ENCODE measurements at places on chromosomes 1 and 21.

DNA sequence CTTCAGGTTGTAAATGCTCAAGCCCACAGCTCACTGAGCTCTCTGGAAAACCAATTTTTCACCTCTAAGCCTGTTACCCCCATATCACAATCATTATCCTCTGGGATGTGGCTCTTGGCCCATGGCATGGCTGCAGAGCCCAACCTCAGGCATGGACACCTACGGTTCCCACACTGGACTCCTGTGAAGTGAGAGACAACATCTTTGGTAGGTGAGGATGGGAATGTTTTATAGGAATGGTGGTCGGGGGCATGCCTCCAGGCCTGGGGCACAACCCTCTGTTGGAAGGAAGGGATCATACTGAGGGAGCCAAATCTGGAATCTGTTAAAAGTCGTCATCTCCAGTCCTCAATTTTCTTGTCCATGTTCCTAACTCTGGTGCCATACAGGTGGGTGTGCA is 179.1 kb downstream of the FOXD2 start:
- no peaks in the 10 kb centered on the region for H3K4me1 ChIP-seq
- DNase-seq: no peak
- H3K27ac ChIP-seq: no peak overlapping the region
- H3K4me3 ChIP-seq: no peak overlapping the region
- H3K36me3 ChIP-seq: no peaks in the 10 kb centered on the region

DNA sequence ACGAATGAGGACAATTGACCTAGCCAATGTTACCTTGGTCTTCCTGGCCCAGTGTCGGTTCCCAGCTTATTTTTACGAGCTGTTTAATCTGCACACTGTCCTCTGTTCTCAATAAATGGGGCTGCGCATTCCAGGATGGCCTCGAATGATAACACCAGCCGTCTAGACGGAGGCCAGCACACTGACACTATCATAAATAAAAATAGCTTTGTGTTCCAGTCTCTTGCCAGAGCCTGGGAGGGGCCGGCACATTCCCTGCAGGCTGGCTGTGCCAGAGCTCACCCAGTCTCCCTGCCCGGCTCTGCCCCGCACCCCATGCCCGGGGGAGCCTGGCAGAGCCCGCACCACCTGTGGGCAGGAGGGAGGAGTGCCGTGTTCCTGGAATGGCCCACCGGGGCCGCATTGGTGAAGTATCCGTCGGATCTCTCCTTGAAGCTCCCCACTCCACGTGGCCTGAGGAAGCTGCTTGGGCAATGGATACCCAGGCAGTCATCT is 92.1 kb downstream of the SPSB1 start:
- peaks cover 7% of the 10 kb centered on the region for H3K4me1 ChIP-seq
- H3K27me3 ChIP-seq: no peaks in the 10 kb centered on the region
- H3K4me3 ChIP-seq: no peak overlapping the region

- H3K4me3 ChIP-seq: no peak overlapping the region
- H3K36me3 ChIP-seq: no peaks in the 10 kb centered on the region
- DNase-seq: no peak
- peaks cover 26% of the 10 kb centered on the region for H3K4me1 ChIP-seq
Observed at GRCh38 chr1:228799924-228800323, 64.6 kb downstream of the RHOU start.

DNA sequence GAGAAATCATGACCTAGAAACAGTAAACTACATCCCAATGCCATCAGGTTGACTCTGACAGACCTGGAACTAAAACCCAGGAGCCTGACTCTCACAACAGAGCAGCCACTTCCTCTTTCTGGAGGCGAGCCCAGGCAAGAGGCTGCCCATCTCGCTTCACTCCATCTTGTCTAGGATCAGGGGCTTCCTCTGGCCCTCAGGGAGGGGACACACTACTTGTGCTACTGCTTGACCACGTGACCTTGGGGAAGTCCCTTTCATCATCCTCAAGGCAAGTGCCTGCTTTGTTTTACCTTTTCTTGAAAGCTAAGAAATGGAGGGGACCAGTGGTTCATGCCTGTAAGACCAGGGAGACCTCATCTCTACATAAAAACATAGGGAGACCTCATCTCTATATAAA is 2.6 kb upstream of the TENT5B start:
- H3K27ac ChIP-seq: no peak overlapping the region
- H3K4me1 ChIP-seq: peaks cover 19% of the 10 kb centered on the region
- no peak for DNase-seq

- DNase-seq: no peak
- H3K36me3 ChIP-seq: peaks cover 12% of the 10 kb centered on the region
- H3K27ac ChIP-seq: peak overlapping the region; percentile 81
- peaks cover 14% of the 10 kb centered on the region for H3K4me1 ChIP-seq
- no peaks in the 10 kb centered on the region for H3K27me3 ChIP-seq
Observed at GRCh38 chr1:42657201-42657600, 1.0 kb upstream of the PPIH start.

DNA sequence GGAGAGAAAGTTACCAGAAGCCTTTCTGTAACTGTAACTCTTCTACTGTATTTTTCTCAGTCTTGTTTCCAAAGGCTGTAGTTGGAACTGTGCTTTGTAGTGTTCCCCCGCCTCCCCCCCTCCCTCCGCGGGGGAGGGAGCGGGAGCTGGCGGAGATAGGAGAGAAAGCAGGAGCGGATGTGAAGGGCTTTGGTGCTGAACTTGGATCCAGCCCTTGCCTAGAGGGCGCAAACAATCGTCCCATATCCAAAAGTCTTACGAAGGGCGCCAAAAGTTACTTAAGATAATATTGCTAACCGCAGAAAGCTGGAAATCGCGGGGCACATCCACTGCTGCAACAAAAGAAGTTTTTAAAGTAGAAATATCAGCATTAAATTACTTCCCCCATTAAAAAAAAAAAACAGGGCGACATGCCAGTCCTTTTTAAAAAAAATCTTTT is 2.4 kb upstream of the NFIA start:
- DNase-seq: peak; percentile 87
- peak overlapping the region; percentile 75 for H3K27ac ChIP-seq
- peak overlapping the region; percentile 6 for H3K4me3 ChIP-seq
- H3K4me1 ChIP-seq: peaks cover 36% of the 10 kb centered on the region
- H3K36me3 ChIP-seq: no peaks in the 10 kb centered on the region

GRCh38 chr1:201486187-201486586 is 17.2 kb upstream of the PHLDA3 start:
- peak overlapping the region; percentile 60 for H3K27ac ChIP-seq
- no peak for DNase-seq
- no peak overlapping the region for H3K4me3 ChIP-seq
- peaks cover 48% of the 10 kb centered on the region for H3K4me1 ChIP-seq

DNA sequence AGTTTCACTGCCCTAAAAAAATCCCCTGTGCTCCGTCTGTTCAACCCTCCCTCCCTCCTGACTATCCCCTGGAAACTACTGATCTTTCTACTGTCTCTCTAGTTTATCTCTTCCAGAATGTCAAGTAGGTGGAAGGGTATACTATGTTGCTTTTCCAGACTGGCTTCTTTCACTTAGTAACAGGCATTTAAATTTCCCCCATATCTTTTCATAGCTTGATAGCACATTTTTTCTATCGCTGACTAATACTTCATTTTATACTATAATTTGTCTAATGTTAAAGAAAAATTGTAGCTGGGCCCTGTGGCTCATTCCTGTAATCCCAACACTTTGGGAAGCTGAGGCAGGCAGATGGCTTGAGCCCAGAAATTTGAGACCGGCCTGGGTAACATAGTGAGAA is 142.8 kb downstream of the DSCAM start:
- H3K4me1 ChIP-seq: no peaks in the 10 kb centered on the region
- H3K36me3 ChIP-seq: no peaks in the 10 kb centered on the region
- H3K4me3 ChIP-seq: no peak overlapping the region
- no peaks in the 10 kb centered on the region for H3K27me3 ChIP-seq

- no peak for DNase-seq
- H3K27ac ChIP-seq: no peak overlapping the region
- H3K4me1 ChIP-seq: no peaks in the 10 kb centered on the region
Observed at GRCh38 chr1:53050310-53050709, 11.7 kb upstream of the PODN start.

DNA sequence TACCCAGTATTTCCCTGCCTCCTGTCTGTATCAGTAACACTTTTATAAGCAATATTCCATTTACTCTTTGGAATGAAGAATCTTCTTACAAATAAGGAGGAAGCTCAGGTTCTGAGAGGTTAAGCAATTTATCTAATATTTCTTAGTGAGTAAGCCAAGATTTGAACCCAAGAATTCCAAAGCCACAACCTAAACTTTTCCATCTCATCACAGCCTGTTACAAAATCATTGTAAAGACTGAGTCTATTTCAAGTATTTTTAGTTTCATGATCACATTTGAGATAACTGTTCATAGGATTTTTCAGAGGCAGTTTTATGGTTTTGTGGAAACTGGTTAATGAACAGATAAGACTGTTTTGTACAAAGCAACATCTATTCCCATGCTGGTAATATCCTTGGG is 29.8 kb upstream of the HHAT start:
- H3K36me3 ChIP-seq: no peaks in the 10 kb centered on the region
- peaks cover 13% of the 10 kb centered on the region for H3K4me1 ChIP-seq
- H3K4me3 ChIP-seq: no peak overlapping the region

GRCh38 chr1:95146637-95147036 is 29.5 kb downstream of the TLCD4 start:
- no peak for DNase-seq
- no peak overlapping the region for H3K27ac ChIP-seq
- H3K36me3 ChIP-seq: no peaks in the 10 kb centered on the region
- no peaks in the 10 kb centered on the region for H3K4me1 ChIP-seq
- H3K27me3 ChIP-seq: no peaks in the 10 kb centered on the region

GRCh38 chr1:244386595-244386994 is 65.1 kb downstream of the ADSS2 start:
- DNase-seq: no peak
- no peaks in the 10 kb centered on the region for H3K27me3 ChIP-seq
- H3K36me3 ChIP-seq: no peaks in the 10 kb centered on the region

- H3K4me1 ChIP-seq: no peaks in the 10 kb centered on the region
- no peak overlapping the region for H3K4me3 ChIP-seq
- H3K27ac ChIP-seq: no peak overlapping the region
- no peak for DNase-seq
- no peaks in the 10 kb centered on the region for H3K36me3 ChIP-seq
- H3K27me3 ChIP-seq: no peaks in the 10 kb centered on the region
Observed at GRCh38 chr1:159712080-159712479, 2.3 kb downstream of the CRP start.

DNA sequence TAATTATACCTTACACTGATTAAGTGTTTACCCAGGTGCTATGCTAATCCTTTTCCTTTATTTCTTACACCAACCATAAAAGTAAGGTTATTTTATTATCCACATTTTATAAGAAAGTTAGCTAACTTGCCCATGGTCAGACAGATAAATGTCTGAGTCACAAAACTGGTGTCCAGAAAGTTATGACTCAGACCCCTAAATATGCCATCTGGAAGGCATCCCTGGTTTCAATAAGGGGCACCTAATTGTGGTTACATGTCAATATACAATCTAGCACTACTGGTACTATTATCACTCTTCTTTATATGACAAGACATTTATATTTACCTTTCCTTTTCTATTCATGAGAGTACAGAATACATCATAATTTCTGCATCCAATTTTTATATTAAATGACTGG is 496.5 kb upstream of the ADGRL2 start:
- no peak for DNase-seq
- H3K4me1 ChIP-seq: no peaks in the 10 kb centered on the region
- no peaks in the 10 kb centered on the region for H3K27me3 ChIP-seq
- no peaks in the 10 kb centered on the region for H3K36me3 ChIP-seq

- H3K36me3 ChIP-seq: no peaks in the 10 kb centered on the region
- no peak overlapping the region for H3K4me3 ChIP-seq
- no peak overlapping the region for H3K27ac ChIP-seq
- H3K4me1 ChIP-seq: no peaks in the 10 kb centered on the region
- H3K27me3 ChIP-seq: no peaks in the 10 kb centered on the region
Observed at GRCh38 chr1:206526064-206526911, 19.0 kb downstream of the RASSF5 start.

- H3K36me3 ChIP-seq: no peaks in the 10 kb centered on the region
- no peak for DNase-seq
- no peaks in the 10 kb centered on the region for H3K27me3 ChIP-seq
- no peak overlapping the region for H3K27ac ChIP-seq
- no peak overlapping the region for H3K4me3 ChIP-seq
- H3K4me1 ChIP-seq: no peaks in the 10 kb centered on the region
Observed at GRCh38 chr1:116804736-116805135, 50.5 kb downstream of the CD2 start.

DNA sequence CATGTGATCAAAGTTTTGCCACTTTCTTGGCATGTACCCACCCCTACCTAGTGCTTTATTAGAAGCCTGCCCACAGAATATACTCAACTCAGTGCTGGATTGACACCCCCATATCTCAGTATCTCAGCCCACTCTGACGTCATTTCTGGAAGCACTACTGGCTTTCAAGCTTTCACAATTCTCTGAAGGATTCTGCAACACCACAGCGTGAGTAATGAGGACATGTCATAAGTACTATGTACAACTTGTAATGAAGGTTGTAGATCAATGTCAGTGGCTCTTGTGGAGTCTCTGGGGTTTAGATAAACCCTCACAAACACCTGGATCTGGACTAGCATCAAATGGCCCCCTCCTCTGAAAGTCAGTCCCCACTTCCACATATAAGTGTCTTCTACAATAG is 57.2 kb downstream of the TNFSF4 start:
- no peak overlapping the region for H3K27ac ChIP-seq
- no peaks in the 10 kb centered on the region for H3K4me1 ChIP-seq
- no peaks in the 10 kb centered on the region for H3K36me3 ChIP-seq
- no peak overlapping the region for H3K4me3 ChIP-seq
- H3K27me3 ChIP-seq: no peaks in the 10 kb centered on the region
- no peak for DNase-seq

DNA sequence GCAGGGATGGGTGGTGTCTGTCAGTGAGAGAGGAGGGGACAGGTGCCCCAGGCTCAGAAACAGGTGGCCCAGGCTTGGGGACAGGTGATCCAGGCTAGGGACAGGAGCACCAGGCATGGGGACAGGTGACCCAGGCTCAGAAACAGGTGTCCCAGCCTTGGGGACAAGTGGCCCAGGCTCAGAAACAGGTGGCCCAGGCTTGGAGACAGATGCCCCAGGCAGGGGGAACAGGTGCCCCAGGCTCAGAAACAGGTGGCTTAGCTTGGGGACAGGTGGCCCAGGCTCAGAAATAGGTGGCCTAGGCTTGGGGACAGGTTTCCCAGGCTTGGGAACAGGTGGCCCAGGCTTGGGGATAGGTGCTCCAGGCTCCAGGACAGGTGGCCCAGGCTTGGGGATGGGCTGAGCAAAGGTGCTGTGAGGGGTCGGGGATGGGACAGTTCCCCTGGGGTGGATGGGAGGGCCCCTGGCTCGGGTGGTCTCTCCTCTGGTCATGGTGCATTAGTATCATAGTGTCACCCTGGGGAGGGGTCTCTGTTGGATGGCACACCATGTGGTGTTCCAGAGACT is 87.7 kb upstream of the C1orf174 start:
- H3K36me3 ChIP-seq: no peaks in the 10 kb centered on the region
- H3K27ac ChIP-seq: no peak overlapping the region
- no peaks in the 10 kb centered on the region for H3K4me1 ChIP-seq
- H3K27me3 ChIP-seq: no peaks in the 10 kb centered on the region
- no peak overlapping the region for H3K4me3 ChIP-seq
- no peak for DNase-seq

DNA sequence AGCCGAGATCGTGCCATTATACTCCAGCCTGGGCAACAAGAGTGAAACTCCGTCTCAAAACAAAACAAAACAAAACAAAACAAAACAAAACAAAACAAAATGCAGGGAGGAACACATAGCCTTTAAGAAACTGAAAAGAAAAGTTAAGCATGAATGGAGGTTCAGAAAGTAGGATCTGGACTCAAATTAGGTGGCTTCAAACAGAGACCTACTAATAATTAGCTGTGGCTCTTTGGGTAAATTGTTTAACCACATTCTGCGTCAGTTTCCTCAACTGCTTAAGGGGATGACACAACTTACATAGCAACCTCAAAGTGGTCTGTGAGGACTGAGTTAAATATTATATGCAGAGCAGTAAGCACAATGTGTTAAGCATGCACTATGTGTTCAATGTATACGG is 458.2 kb downstream of the ADGRL2 start:
- H3K27ac ChIP-seq: no peak overlapping the region
- no peaks in the 10 kb centered on the region for H3K36me3 ChIP-seq
- H3K4me3 ChIP-seq: no peak overlapping the region
- no peak for DNase-seq
- no peaks in the 10 kb centered on the region for H3K4me1 ChIP-seq
- H3K27me3 ChIP-seq: no peaks in the 10 kb centered on the region

All from upper lobe of left lung (tissue), 6 donors.